Occipital lobe (tissue), 3 donors: ENCODE measurements at places on chromosomes 12 and 14. TPM values are rescaled to one million over a fixed set of nuclear protein-coding genes. Genes with fewer than 3 reads are reported as not detected.

- DNase-seq: peak; percentile 25
Measured at GRCh38 chr12:75784591-75784990, 247.0 kb downstream of the PHLDA1 start.

DNA sequence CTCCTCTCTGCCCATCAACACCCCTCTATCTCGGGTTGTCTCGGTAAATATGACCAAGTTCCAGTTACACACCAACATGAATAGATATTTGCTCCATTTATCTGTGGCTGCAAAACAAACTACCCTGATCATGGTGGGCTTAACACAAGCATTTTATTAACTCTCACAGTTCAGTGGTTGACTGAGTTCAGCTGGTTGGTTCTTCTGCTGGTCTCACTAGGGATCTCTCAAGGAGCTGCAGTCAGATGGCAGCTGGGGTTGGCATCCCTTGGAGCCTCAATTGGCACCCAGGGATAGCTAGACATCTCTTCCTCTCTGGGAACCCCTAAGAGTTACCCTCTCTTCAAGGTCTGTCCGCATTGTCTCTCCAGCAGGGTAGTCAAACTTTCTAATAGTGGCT, 25.4 kb downstream of the P2RX7 start:
- DNase-seq: no peak

GRCh38 chr14:54173802-54174201, 217.2 kb upstream of the BMP4 start:
- no peak for DNase-seq

DNA sequence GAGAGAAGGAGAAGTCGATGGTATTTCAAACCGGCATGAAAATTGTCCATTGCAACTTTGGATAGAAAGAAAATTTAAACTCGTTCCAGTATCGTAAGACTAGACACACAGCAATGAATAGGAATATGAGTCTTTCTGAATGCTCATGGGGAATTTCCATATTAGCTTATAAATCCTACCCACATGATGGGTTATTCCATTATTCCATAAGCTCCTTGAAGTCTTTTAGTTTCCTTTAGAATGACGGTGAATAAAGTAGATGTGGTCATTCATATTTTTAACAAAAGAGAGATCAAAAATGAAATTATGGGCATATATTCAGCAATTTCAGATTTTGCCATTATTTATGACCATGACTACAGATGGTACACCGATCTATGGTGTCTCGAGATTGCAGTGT, 163.4 kb upstream of the HMGA2 start:
- no peak for DNase-seq

DNA sequence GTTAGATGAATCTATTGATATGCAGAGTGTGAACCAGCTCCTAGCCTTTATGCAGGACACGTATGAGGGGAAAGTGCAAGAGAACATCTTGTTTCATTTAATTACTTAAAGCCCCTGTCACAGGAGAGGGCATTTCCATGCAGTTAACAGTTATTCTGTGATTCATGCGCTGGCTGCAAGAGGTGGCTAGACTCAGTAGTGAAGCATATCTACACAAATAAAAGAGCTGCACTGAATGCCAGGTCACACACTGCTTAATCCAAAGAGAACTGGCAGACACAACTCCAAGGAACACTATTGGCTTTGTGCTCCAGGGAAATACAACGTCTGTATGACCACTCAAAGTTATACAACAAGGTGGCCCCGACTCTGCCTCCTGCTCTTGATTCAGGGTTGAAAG, 394.1 kb downstream of the C12orf75 start:
- peak; percentile 4 for DNase-seq

Gene LRRK2
- total RNA-seq: 12.2 TPM

Gene LRTM2
- 4.5 TPM for total RNA-seq

Gene GOLGA3
- 59.3 TPM for total RNA-seq
